ENCODE measurements at places on chromosomes 5 and 9.

DNA sequence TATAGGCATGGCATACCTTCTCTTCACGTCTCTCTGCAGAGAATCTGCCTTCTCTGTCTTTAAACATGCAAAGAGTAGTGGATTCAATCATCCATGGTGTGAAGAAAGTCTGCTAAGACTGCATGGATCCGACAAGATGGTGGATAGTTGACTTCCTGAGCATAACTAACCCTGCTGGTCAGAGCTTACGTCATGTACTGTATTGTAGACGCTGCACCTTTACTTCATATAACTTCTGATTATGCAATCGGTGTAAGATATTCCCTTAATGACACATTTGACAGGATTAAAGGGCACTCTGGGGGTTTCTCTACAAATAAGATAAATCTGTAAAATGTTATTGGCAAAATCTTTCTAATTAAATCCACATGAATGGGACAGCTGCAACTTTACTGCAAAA, 240.3 kb upstream of the NREP start:
- no peak for DNase-seq
- H3K4me1 ChIP-seq: no peaks in the 10 kb centered on the region
- no peaks in the 10 kb centered on the region for H3K27me3 ChIP-seq
- H3K36me3 ChIP-seq: no peaks in the 10 kb centered on the region
- no peak overlapping the region for H3K27ac ChIP-seq
- H3K4me3 ChIP-seq: no peak overlapping the region

GRCh38 chr9:130543859-130544258, 35.5 kb upstream of the FUBP3 start:
- DNase-seq: no peak
- no peaks in the 10 kb centered on the region for H3K27me3 ChIP-seq
- H3K4me1 ChIP-seq: no peaks in the 10 kb centered on the region
- no peak overlapping the region for H3K4me3 ChIP-seq
- no peak overlapping the region for H3K27ac ChIP-seq

GRCh38 chr5:97049175-97049574, 93.2 kb downstream of the LIX1 start:
- H3K27ac ChIP-seq: no peak overlapping the region
- H3K27me3 ChIP-seq: no peaks in the 10 kb centered on the region
- no peaks in the 10 kb centered on the region for H3K36me3 ChIP-seq
- DNase-seq: no peak
- H3K4me3 ChIP-seq: no peak overlapping the region

- no peak for DNase-seq
- no peaks in the 10 kb centered on the region for H3K27me3 ChIP-seq
- H3K4me1 ChIP-seq: no peaks in the 10 kb centered on the region
- no peak overlapping the region for H3K27ac ChIP-seq
Observed at GRCh38 chr5:142156839-142157463, 48.4 kb downstream of the NDFIP1 start.

DNA sequence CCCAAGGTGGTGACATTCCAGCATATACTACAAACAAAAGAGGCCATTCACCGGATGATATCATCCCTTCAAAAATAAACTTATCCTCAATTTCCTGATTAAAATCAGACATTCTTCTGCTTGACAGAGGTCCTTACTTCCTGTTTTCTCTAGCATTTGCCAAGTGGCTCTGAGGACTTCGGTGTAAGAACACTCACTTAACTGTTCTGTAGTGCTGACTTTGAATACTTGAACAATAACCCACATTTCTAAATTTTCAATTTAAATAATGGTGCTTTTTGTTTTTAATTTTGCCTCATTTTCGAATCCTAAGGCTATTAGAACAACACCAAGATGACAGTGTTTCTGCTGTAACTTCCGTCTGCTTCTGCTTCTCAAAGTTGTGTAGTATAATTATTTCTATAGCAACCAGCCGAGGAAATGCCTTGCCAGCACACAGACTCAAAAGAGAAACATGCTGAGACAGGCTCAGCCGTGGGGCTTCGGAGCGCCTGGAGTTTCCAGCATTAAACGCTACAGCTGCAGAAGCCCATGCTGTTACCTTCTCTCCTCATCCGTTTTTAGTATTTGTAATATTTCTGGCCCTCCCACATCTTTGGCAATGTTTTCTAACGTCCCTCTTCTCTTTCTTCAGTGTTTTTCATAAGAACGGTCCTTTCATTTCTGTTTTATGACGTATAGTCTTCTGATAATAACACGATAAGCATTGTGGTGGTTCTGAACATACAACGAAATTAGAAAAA, 19.5 kb upstream of the ANXA1 start:
- H3K27ac ChIP-seq: peak overlapping the region; percentile 62
- no peaks in the 10 kb centered on the region for H3K27me3 ChIP-seq
- peaks cover 5% of the 10 kb centered on the region for H3K4me1 ChIP-seq
- peak overlapping the region; percentile 72 for H3K4me3 ChIP-seq
- no peaks in the 10 kb centered on the region for H3K36me3 ChIP-seq

DNA sequence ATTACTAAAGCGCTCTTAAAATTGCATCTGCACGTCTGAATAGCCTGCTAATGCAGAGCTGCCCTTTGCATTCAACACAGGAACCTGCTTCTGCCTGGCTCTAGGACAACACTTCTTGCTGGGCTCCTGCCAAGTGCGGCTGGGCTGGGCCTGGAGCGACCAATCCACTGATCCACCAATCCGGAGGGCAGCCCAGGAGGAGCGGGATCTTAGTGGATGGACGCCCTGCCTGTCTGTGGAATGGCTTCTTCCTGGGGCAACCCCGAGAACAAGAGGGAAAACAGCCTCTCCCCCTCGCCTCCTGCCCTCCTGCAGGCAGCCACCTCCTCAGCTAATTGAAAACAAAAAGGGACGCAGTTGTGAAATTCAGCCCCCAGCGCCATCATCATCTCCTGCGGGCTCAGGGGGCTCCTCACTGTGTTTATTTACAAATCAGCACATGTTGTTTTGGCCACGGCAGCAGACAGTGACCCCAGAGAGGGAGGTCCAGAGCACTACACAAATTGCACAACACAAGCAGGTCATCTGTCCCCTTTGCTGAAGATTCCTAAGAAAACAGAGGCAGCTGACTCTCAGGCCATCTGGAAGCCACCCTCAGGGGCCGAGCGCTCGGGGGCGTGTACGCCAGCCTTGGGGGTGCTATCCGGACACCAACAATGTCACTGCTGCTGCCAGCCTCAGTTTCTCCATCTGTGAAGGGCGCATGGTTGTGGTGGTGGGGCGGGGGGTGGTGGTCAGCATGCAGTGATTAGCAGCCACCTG, 57.3 kb downstream of the GADD45G start:
- H3K4me3 ChIP-seq: no peak overlapping the region
- peak; percentile 99 for DNase-seq
- H3K27me3 ChIP-seq: no peaks in the 10 kb centered on the region
- H3K36me3 ChIP-seq: no peaks in the 10 kb centered on the region
- H3K4me1 ChIP-seq: peaks cover 26% of the 10 kb centered on the region

DNA sequence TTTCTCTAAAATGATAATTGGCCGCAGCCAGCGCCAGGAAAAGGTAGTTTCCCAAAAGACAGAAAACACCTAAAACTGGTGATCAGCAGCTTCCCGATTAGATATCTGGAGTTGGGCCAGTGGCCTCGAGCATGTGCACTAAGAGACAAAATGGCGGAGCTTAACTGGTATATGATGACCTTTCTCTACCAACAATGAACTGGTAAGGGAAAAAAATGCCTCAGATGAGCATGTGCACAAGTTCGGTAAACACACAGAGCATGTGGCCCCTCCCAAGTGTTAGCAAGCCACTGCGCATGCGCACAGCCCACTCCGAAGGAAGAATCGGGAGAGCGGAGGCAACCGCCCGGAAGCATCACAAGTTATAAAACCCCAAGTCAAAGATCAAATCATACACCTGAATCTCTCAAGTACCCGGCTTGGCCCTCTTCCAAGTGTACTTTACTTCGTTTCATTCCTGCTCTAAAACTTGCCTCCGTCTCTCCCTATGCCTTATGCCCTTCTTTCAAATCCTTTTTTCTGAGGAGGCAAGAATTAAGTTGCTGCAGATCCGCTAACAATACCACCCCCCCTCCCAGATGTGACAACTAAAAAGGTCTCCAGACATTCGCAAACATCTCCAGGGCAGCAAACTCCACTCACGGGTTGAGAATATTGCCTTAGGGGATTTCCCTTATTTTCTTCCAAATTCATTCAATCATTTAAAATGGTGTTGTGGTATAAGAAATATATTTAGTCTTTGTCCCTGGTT, 15.0 kb upstream of the PTBP3 start:
- peak overlapping the region; percentile 35 for H3K4me3 ChIP-seq
- H3K27me3 ChIP-seq: no peaks in the 10 kb centered on the region
- peak; percentile 90 for DNase-seq
- no peak overlapping the region for H3K27ac ChIP-seq
- no peaks in the 10 kb centered on the region for H3K4me1 ChIP-seq

GRCh38 chr5:121949885-121950284, 11.9 kb upstream of the SRFBP1 start:
- DNase-seq: peak; percentile 46
- no peaks in the 10 kb centered on the region for H3K4me1 ChIP-seq

DNA sequence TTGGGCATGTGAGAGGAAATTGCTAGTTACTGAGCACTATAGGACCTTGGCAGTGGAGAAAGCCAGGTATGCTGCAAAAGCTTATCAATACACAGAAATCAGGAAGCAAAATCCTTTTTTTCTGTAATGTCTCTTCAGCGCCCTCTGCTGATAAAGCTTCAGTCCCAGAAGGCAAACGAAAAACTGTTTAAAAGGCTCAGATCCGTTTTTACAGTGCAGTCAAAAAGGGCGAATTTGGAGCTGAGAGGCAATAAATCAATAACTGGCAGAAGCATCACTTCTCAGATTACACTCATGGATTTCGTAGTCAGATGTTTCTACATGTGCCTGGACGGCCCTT, 1.1 kb upstream of the MAN2A1 start:
- H3K27me3 ChIP-seq: no peaks in the 10 kb centered on the region
- H3K27ac ChIP-seq: peak overlapping the region; percentile 94
- peak overlapping the region; percentile 80 for H3K4me3 ChIP-seq
- H3K36me3 ChIP-seq: no peaks in the 10 kb centered on the region

DNA sequence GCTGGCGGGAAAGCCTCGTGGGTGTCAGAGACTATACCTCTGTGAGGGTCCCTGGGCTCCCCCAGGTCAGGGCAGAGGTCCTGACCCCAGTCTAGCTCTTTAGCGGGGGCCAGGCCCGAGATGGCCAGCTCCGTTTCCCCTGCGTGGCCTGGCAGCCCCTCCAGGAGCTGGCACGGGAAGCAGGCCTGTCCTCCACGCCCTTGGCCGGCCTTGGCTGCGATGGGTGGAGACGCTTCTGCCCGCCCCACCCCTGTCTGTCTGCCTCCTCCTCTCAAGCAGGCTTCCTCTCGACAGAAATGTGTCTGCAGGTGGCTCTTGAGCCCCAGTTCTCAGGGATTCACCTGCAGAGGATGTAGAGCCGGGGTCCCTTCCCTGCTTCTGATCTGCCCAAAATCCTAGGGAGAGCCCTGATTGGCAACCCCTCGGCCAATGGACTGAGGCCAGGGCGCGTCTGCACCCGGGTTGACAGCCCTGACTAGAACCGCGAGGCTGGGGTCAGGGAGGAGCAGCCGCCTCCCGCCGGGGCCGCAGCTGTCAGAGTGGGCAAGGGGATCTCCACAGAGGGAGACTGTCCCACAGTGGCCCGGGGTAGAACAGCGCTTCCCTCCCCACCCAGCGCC, 2.6 kb upstream of the GRIN1 start:
- no peaks in the 10 kb centered on the region for H3K36me3 ChIP-seq
- peaks cover 60% of the 10 kb centered on the region for H3K27me3 ChIP-seq
- H3K27ac ChIP-seq: no peak overlapping the region
- H3K4me3 ChIP-seq: no peak overlapping the region

DNA sequence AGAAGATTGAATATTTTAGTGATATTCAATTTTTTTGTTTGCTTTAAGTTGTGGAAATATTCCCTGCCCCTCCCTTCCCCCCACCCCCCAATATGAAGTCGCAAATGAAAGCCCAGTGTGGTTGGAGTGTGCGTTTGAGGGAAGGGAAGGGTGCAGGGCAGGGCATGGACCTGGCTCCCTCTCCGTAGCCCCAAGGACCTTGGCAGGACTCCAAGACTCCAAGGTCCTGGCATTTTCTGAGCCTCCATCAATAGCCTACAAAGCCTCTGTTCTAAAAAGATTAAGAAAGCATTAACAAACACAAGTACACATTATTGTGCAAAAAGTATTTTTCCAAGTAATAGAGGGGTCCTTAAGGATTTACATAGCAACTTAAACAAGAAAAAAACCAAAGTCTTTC, 38.8 kb upstream of the PTPN3 start:
- H3K4me1 ChIP-seq: no peaks in the 10 kb centered on the region
- H3K36me3 ChIP-seq: no peaks in the 10 kb centered on the region
- DNase-seq: peak; percentile 43
- no peaks in the 10 kb centered on the region for H3K27me3 ChIP-seq
- no peak overlapping the region for H3K27ac ChIP-seq
- H3K4me3 ChIP-seq: no peak overlapping the region

GRCh38 chr5:57360871-57361270, 121.7 kb downstream of the ACTBL2 start:
- H3K4me1 ChIP-seq: no peaks in the 10 kb centered on the region
- H3K27ac ChIP-seq: no peak overlapping the region
- DNase-seq: no peak

DNA sequence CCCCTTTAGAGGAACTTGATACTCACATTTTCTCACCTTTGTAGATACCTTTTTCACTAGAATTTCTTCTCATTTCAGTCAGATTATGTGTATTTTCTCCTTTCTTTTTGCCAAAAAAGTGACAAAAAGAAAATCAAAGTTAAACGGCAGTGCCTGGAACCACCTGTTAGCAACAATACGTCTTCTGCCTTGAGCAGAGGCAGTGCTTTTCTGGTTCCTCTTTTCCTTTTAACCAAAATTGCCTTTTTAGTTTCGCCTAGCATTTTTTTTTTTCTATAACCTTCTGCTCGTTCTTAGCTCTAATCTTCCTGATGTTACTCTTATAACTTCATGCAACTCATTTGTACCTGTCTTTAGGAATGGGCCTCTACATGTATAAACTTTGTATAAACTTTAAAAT, 26.1 kb downstream of the SMIM32 start:
- H3K27ac ChIP-seq: no peak overlapping the region
- no peak for DNase-seq
- H3K4me3 ChIP-seq: no peak overlapping the region

DNA sequence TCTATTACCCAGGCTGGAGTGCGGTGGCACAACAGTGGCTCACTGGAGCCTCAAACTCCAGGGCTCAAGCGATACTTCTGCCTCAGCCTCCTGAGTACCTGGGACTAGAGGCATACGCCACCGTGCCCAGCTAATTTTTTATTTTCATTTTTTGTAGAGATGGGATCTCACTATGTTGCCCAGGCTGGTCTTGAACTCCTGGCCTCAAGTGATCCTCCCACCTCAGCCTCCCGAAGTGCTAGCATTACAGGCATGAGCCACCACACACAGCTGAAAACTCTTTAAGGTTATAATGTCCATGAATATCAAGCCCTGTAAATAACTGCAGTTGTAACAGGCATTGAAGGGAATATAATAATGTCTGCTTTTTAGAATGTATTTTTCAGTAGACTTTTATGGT, 271.2 kb downstream of the AOPEP start:
- no peak overlapping the region for H3K4me3 ChIP-seq
- H3K27me3 ChIP-seq: no peaks in the 10 kb centered on the region
- H3K36me3 ChIP-seq: no peaks in the 10 kb centered on the region
- DNase-seq: no peak
- no peak overlapping the region for H3K27ac ChIP-seq
- H3K4me1 ChIP-seq: peaks cover 36% of the 10 kb centered on the region
